Activated CD8-positive, alpha-beta memory T cell treated with anti-CD3 and anti-CD28 coated beads for 24 hours (primary cell): ENCODE measurements at places on chromosomes 6 and 20.
A peak's percentile ranks its signal among the peaks of the same experiment; 100 is the strongest.

DNA sequence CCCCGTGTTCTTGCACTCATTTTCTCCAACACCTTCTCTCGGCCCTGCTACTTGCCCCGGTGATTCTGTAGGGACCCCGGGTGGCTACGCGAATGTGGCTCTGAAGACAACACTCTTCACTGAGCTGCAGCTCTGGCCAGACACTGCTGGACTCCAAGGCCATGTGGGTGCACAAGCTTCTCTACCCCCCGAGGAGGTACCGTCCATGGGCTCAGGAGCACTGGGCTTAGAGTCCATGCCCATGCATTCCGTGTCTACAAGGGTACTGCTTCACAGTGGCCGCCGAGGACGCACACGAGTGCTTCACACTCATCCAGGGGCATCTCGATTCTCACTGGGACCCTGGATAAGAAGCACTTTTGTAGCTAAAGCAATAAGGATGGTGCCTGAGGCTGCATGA lies 59.5 kb downstream of the SMOC2 start:
- DNase-seq: no peak

DNA sequence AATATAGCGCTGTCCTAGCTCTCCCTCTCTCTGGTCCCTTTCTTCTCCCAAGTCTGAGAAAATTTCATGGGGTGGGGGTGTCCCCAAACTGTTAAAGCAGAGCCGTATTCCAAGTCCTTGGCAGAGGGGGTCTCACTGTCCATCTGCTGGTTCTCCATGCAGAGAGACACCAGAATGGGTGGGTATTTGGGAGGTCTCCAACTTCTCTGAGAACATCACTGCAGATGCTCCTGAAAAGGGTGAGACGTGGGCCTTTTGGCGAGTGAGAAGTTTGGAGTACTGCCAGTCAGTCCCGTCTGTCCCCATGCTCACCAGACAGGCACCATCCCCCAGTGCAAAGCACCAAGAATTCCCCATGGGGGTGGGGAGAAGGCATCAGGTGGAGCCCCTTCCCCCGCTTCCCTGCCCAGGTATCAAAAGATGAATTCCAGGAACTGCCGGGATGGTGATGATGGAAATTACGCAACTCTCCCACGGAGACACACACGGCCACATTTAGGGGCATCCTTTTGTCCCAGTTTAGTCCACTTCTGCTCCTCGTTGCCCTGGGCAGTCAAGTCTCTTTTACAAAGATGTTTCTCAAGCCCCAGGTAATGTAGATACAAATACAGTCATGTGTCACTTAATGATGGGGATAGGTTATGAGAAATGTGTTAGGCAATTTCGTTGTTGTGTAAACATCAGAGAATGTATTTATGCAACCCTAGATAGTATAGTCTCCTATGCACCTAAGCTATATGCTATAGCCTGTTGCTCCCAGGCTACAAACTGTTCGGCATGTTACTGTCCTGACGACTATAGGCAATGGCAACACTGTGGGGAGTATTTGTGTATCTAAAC lies 73.4 kb upstream of the SRSF6 start:
- no peak for DNase-seq

DNA sequence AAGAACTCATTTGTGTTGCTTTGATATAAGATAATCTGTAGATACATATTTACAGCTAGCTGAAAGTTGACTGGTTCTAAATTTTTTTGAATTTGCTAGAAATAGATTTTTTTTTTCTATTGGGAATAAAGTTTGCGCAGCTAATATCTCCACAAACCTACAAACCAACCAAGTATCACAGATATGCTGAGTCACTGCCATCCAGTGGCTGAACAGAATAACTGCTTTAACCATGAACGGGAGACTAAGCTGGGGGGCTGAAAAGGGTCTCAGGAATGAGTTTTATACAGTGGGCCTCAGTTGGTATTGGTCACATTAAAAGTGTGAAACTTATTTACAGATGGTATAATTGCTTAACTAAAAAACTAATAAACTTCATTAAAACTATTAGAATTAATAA lies 326.7 kb upstream of the CNR1 start:
- DNase-seq: no peak

DNA sequence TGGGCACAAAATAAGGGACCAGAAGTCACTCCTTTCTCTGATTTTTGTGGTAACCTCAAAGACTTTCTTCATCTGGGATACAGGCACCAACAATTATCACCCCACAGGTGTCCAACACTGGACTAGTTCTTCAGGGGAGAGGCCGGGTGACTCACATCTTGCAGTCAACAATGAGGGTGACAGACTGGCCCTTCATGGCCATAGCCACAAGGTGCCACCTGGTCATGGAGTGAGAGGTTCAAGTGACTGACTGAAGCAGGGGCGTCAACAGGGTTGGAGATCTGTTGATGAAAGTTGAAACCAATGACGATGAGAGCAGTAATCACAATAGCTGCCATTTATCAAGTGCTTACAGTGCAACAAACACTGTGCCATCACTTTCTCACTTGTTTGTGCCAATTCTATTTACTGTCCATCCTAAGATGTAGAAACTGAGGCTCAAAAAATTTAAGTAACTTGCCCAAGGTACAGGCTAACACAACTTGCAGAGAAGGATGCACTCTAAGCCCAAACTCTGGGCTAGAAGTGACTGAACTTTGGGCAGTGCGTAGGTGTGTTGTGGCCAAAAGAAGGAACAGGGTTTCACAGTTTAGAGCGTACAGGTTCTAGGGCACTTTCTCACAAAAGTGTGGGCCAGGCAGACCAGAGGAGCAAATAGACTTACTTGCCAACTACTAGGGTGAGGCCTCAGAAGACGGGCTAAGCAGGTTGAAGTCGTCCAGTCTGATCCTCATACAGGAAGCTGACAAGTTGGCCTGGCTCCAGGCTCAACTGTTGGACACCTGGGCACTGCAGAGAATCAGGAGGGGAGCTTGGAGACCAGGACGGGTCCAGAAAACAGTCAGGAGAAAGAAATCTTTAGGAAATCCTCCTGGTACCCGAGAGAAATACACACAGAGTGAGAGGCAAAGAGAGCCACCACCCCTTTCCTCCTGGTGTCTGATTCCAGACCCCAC lies 30.4 kb downstream of the HLA-DPB1 start:
- no peak for DNase-seq

DNA sequence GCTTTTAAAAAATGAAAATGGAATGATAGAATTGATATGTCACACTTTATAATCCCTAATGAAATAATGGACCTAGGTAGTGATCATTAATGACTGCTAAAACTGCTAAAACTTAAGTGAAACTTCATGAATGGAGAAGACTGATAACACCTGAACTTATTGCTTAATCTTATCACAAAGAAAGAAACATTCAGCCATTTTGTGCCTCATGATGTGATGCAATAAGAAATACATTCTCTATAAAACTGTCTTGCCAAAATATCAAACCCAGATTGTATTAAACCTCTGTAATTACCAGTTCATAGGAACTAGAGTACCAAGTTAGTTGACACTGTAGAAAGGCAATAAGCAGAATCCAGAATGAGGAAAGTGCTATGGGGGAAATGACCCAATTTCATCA lies 54.4 kb upstream of the COL10A1 start:
- no peak for DNase-seq

DNA sequence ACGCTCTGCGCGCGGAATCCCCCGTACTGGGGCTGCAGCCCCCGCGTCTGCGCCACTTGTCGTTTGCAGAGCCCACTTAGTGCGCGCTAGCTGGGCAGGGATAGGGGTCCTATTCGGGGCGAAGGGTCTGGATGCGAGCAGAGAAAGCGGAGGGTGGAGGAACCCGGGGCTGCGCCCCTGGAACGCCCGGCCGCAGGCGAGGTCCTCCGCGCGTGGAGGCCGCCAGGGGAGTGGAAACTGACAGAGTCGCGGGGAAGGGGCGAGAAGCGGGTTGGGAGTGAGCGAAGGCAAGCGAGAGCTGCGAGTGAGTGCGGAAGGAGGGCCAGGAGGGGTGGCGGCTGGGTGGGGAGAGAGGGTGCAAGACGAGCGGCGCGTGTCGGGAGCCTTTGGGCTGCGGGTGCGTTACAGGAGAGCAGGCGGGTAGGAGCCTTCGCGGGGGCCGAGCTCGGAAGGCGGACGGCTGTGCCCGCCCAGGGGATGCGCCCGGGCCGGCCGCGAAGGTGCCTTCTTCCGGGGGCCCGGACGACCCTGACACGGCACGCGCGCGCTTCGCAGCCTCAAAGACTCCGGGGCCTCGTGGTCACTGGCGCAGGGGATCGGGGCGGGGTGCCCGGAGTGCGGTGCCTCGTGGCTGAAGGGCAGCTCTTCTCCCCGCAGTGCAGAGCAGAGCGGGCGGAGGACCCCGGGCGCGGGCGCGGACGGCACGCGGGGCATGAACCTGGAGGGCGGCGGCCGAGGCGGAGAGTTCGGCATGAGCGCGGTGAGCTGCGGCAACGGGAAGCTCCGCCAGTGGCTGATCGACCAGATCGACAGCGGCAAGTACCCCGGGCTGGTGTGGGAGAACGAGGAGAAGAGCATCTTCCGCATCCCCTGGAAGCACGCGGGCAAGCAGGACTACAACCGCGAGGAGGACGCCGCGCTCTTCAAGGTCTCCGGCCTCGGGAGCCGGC lies 1.2 kb downstream of the IRF4 start:
- DNase-seq: peak; percentile 84

GRCh38 chr6:148711833-148712654 lies 34.8 kb upstream of the UST start:
- DNase-seq: no peak

- no peak for DNase-seq
These were observed 1.3 kb upstream of the CTCFL start for GRCh38 chr20:57526087-57526884.

GRCh38 chr20:32894026-32894483 lies 35.3 kb downstream of the EFCAB8 start:
- no peak for DNase-seq

DNA sequence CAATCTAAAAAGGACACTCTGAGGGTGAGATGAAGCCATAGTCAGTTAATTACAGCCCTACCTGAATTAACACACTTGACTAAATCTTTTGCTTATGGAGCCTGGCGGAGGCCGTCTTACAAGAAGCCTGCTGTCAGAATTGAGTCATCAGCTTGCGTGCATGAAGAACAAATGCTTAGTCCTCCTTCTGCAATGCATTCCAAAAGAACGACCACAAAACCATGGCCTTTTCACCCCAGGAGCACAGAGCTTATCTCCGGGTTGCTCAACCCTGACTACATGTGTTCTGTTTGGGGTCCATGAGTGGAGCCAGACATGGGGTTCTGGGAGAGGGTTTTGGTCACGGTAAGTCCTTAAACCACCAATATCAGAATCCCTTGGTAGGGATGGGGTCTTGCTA lies 318.1 kb downstream of the CLIC5 start:
- no peak for DNase-seq

- DNase-seq: no peak
These were observed 267.9 kb upstream of the SASH1 start for GRCh38 chr6:148074738-148075137.

DNA sequence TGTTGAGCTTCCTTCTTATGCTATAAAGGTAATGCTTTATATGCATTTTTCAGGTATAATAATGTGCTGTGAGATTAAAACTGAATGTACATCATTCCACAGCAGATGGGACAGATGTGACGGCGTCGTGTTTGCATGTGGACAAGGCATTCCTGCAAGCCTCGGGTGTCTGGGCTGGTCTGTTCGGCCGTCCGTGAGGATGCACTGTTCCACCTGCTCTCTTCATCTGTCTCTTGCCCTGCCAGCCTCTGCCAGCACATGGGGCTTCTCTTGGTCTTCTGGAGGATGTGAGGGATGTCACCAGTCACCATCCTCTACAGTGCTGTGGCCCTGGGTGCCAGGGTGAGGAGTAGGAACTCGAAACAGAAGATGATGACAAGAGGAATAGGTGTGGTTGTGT lies 223.2 kb downstream of the ERMARD start:
- no peak for DNase-seq

GRCh38 chr6:158042245-158042798 lies 60.7 kb downstream of the SYNJ2 start:
- no peak for DNase-seq

GRCh38 chr6:20056350-20056992 lies 155.8 kb downstream of the MBOAT1 start:
- DNase-seq: no peak

GRCh38 chr6:128335963-128336362 lies 184.4 kb downstream of the PTPRK start:
- DNase-seq: no peak

DNA sequence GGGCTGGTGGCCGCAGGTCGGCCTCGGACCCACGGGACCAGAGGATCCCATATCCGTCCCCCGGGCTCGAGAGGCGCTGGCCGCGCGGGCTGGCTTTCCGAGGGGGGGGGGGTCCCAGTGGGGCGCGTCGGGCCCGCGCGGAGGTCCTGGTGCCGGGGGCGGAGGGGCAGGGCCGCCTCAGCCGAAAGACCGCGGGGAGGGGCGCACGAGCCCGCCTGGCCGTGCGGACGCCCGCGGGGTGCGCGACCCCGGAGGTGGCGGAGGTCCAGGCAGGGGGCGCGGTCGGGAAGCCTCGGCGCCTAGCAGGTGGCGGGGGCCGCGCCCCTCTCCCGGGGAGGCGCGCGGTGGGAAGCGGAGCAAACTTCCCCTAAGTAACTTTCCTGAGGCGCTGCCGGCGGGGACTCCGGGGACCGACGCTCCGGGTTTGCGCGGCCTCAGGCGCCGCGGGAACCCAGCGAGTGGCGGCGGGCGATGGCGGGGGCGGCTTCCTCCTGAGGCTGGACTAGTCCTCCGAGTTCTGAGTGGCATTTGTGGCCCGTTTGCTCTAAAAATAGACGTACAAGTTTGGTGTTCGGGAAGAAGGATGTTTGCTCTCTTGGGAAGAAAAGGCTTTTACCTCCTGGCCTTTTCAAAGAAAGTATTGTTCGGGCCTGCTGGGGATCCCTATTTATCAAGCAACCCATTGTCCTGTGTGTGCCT lies 26.5 kb upstream of the BTBD3 start:
- peak; percentile 56 for DNase-seq

- DNase-seq: no peak
These were observed 107.3 kb downstream of the CEP57L1 start for GRCh38 chr6:109202409-109203264.

DNA sequence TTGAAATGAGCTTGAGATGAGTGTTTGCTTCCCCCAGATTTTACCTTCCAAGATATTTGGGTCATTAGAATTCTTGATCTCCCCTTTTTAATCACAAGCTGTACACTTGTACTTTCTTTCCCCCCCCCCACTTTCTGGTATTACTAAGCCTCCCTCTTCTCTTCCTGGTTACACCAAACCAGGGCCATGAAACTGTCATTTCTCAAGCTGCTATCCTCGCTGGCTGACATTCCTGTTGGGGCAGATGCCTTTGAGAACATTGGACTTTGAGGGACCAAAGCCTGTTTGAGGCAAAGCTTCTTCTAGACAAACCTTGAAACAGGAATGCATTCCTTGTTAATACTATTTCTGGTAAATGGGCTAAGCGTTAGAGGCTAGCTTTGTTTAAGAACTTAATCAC lies 32.3 kb upstream of the MAP3K7 start:
- no peak for DNase-seq

- no peak for DNase-seq
These were observed 115.9 kb downstream of the OTOR start for GRCh38 chr20:16864069-16864468.
